Stimulated activated CD8-positive, alpha-beta memory T cell treated with anti-CD3 and anti-CD28 coated beads, Interleukin-4, amount 100 ng/mL, for 24 hours (primary cell): ENCODE measurements at places on chromosomes 5 and 9.

GRCh38 chr9:121358751-121359150 lies 11.3 kb downstream of the STOM start:
- DNase-seq: no peak

DNA sequence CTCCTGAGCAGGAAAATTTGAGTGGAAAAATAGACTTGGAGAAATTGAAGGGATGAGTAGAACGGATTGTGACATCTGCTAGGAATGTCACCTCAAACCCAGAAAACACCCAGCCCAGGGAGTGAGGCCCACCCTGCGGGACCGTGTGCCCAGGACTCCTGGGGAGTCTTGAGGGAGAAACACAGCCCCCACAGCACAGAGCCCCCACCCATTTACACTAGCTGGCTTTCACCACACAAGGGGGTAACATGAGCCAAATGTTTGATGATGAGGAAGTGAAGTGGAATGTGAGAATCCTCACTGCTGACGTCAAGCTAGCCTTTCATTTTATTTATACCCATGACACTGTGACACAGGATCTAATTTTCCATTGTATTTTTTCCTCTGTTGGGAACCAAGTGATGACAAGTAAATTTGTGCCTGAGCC lies 42.8 kb upstream of the PDE8B start:
- DNase-seq: no peak

GRCh38 chr5:34001241-34001841 lies 6.5 kb downstream of the AMACR start:
- DNase-seq: no peak

GRCh38 chr5:147446523-147446922 lies 63.3 kb downstream of the DPYSL3 start:
- DNase-seq: no peak
